GM12878 (cell line): ENCODE measurements at places on chromosomes 4 and X. TPM values are rescaled to one million over a fixed set of nuclear protein-coding genes. Genes with fewer than 3 reads are reported as not detected.
A peak's percentile ranks its signal among the peaks of the same experiment; 100 is the strongest.

- no peak for DNase-seq
Measured at GRCh38 chr4:128835498-128836222, 26.2 kb downstream of the JADE1 start.

GRCh38 chr4:185464887-185465286 is 6.6 kb downstream of the CCDC110 start:
- no peak for DNase-seq

DNA sequence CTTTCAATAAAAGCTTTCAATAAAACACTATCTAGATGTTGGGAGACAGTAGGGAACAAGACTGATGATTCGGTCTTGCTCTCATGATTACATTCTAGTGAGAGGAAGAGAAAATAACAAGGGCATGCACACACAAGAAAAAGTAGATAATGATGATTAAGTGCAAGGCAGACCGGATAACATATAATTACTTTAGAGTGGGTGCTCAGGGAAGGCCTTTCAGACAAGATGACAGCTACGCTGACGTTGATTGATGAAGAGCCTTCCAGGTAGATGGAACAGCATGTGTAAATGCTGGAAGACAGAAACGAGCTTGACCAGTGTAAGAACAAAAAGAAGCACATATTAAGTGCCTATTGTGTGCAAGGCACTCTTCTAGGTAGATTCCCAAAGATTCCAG is 43.4 kb downstream of the TXK start:
- no peak for DNase-seq

DNA sequence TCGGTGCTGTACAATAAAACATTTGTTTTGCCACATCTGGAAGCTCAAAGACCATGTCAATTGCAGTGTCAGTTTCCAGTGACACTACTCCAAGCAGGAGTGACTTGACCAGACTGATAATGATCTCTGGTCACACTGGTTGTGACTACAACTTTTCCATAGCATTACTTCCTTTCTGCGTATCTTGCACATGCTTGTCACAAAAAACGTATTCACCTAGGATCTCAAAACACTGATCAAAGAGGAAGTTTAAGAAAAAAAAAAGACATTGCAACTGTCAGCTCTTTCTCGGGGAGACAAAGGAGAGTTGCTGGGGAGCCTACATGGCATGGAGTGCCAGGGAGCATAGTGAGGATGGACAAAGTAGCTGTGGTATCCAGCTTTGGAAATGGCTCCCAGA is 60.6 kb downstream of the OPHN1 start:
- no peak for DNase-seq

DNA sequence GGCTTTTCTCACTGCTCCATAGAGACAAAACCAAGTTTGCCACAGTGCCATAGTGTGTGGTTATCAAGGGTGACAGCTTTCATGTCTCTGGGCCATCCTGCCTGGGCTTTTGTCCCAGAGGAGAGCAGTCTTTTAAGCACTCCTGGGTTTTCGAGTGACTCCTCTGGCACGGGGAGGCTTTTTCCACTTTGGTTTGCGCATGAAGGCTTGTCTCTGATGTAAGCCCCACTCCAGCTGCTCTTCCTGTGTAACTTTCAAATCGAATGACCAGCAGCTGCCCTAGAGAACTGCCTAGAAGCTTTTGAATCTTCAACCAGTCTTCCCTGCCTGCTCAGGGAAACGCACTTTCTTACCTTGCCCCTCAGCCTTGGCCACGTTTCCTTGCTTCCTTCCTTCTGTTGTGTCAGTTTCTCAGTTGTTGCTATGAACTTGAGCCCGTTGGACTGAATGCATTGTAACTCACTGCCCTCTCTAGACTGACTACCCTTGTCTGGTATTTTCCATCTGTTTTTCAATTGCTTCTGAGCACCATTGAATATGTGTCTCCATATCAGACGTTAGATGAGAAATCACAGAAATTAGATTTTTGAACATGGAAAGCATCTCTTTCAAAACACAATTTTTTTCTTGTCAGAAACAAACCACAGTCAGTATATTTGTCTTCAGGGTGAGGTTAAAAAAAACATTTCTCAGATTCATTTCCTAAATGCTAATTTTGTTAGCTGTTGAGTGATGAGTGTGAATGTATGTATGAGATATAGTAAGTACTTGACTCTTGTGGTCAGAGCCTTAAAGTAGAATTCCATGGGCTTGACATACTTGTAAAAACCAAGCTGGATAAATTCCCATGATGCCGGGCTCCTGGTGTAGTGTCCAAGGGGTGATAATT is 45.3 kb downstream of the SLC9A6 start:
- DNase-seq = no peak

- DNase-seq = no peak
Measured at GRCh38 chr4:142203505-142203904, 567.1 kb downstream of the IL15 start.

DNA sequence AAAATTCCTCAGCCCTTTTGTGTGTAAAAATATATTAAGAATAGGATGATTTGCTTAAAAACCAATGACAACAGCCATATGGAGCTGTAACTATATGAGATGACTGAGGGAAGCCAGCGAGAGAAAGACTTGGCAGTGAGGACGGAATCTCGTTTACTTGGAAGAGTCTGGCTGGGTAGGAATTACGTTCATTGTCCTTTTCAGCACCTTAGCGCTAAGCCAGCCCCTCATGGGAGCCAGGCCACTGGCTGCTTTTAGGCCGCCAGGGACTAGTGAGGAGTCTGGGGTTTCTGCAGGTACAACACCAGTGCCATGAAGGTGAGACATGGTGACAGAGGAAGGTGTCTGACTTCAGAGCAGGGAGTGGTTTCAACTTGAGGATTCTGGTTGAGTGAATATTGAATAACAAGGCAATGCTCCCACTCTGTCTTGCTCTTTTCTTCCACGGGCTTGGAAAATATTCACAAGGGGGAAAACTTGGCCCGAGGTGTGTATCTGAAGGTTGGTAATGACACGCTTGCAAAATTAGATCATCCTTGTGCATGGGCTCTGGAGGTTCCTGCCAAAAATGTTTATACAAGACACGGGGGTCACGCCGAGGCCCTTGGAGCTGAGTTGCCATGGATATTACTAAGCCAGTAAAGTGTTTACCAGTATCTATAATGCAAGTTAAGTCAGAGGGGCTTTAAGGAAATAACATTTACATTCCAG is 17.4 kb downstream of the KLF3 start:
- DNase-seq = no peak

- DNase-seq = peak; percentile 58
Measured at GRCh38 chr4:85555206-85555605, 80.3 kb downstream of the ARHGAP24 start.

DNA sequence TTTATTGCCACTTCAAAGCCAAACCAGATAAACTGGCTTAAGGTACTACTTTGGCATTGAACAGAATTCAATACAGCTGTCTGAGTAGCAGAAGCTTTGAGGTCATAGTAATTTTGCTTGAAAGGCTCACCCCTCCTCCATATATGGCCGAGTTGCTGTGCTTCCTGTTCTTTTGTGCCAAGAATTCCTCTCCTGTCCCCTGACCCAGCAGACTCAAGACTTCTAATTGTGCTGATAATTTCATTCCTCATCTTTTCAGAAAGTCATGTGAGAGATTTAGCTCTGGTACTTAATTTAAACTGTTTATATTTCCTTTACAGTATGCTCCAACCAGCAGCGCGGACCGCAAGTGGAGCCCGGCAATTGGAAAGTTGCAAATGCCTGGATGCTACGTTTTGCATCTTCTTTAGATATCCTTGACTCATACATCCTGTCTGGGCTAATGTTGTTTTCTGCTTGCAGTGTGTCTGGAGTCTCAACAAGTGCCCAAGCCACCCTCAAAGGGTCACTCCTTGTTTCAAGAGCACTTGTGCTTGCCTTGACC is 373.4 kb downstream of the PDGFC start:
- no peak for DNase-seq

The SPACA5 gene
- total RNA-seq = not detected in 2 replicates

The DDX53 gene
- total RNA-seq = not detected in 2 replicates

The HTRA3 gene
- total RNA-seq = 0.08 TPM in 1 of 2 replicates, not detected in the other

The SMIM31 gene
- not detected in 2 replicates for total RNA-seq

The GABRQ gene
- total RNA-seq = not detected in 2 replicates

The BMPR1B gene
- total RNA-seq = not detected in 2 replicates
